Epithelial cell of proximal tubule (primary cell): ENCODE measurements at places on chromosomes 2 and 18.

- DNase-seq = no peak
Measured at GRCh38 chr2:238418196-238418998, 8.3 kb upstream of the ASB1 start.

- no peak for DNase-seq
Measured at GRCh38 chr2:136738044-136738443, 27.3 kb upstream of the THSD7B start.

GRCh38 chr2:172582656-172583055 is 26.8 kb downstream of the PDK1 start:
- DNase-seq = no peak

DNA sequence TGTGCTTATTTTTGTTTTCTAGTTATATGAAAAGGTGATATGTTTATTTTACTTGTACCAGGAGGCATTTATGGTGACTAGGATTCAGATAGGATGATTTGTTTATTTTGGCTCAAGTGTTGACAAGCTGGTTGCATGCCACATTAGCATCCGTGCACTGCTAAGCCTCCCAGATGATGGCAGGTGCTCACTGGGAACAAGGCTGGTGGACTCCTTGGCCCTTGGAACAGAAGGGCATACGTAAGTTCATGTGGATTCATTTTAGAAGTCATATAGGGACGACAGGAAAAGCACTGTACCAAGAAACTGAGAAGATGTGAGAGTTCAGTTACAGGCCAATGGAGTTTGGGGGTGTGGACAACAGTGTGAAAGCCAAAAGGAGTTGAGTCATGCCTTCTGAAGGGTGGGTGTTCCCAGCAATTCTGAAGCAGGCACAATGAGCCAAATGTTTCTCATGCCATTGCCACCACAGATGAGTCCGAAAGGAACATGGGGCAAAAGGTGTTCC is 166.2 kb downstream of the PHLPP1 start:
- peak; percentile 84 for DNase-seq

- no peak for DNase-seq
Measured at GRCh38 chr18:63363951-63364350, 3.1 kb downstream of the KDSR start.

DNA sequence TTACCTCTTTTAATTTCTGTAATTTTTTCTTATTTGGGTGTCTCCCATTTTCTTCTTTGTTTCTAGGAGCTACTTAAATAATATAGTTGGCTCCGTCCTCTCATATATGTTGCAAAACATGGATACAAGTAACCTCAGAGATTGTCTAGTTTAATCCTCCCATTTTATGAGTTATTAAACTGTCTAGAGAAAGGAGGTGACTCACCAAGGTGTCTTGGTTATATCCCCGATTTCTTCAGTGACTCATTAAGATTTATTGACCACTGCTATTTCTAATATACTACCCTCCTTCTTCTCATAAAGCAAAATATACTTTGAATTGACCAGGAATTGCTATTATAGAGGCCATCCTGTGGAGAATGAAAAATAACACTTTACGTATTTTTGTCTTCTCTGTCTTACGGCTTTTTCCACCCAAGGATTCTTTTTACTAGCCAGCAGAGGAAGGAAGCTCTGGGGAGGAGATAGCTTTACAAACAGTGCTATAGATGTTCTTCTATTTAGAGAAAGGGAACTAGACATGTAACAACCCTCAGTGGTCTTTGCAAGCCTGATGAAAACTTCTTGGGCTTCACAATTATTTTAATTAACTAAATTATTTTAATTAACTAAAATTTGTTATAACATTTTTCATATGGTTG is 300.4 kb upstream of the TNP1 start:
- no peak for DNase-seq

GRCh38 chr2:158732573-158733429 is 62.3 kb upstream of the DAPL1 start:
- no peak for DNase-seq

DNA sequence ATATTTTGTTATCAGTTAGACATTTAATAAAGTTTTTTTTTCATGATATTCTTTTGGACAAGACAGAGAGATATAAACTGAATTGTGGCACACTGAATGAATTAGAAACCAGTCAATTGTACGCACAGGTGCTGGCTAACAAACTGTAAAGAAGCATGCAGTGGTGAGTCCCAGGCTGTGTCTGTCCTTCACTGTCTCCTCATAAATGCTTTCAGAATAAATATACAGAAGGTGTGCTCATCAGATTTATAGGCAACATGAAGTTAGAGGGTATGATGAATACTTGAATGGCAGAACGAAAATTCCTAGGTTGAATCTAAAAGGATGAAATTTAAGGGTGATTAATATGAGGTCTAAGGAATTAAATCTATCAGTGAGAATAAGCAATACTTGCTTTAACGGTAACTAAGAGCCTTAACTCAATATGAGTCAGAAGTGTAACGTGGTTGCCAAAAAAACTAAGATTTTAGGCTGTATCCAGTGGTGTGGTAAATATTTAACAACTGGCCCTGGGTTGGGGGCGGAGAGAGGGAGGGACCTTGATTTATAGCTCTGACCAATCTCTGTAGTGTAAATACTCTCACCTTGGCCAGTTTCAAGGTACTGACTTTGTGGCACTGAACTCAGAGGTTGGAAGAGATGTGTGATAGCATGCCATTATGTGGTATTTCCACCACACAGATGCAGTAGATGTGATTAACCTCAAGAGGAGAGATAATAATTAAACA is 41.9 kb upstream of the AAK1 start:
- no peak for DNase-seq

- DNase-seq = no peak
Measured at GRCh38 chr2:109162999-109163398, 34.0 kb downstream of the SH3RF3 start.

DNA sequence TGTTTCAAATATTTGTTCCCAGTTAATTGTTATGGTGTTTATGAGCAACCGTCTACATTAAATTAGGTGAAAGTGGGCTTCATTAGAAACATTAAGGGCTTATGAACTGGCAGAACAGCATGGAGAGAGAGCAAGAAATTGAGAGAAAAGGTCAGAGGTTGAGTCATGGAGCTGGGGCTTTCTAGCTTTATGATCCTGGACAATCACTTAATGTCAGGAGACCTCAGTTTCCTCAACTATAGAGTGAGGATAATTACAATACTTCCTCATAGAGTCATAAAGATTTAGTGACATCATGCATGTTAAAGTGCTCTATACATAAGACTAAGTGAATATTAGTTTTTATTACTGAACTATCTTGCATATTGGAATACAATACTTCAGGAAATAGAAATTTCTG is 83.9 kb downstream of the PLCL1 start:
- DNase-seq = no peak

GRCh38 chr2:185044323-185044874 is 446.1 kb downstream of the ZNF804A start:
- no peak for DNase-seq

DNA sequence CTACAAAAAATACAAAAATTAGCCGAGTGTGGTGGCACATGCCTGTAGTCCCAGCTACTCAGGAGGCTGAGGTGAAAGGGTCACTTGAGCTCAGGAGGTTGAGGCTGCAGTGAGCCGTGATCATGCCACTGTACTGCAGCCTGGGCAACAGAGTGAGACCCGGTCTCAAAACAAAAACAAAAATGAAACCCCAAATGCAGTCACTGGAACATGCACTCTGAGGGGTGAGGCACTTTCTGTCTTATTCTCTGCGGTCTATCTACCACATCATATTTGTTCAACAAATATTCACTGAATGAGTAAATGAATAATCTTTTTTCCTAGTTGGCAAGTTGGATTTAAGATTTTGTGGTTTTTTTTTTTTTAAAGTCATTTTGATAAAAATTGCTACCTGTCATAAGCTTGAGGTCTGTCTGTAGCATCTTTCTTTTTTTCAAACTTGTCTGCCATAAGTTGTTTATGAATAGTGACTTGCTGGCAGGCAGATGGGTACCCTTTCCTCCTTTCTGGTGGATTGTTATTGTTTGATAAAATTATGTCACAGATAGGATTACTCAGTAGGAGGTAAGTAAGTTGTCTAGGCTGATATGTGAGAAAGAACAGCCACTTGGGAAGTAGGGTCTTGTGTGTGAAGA is 11.8 kb downstream of the CHRNA1 start:
- DNase-seq = no peak

- DNase-seq = no peak
Measured at GRCh38 chr2:651951-652373, 25.2 kb downstream of the TMEM18 start.

DNA sequence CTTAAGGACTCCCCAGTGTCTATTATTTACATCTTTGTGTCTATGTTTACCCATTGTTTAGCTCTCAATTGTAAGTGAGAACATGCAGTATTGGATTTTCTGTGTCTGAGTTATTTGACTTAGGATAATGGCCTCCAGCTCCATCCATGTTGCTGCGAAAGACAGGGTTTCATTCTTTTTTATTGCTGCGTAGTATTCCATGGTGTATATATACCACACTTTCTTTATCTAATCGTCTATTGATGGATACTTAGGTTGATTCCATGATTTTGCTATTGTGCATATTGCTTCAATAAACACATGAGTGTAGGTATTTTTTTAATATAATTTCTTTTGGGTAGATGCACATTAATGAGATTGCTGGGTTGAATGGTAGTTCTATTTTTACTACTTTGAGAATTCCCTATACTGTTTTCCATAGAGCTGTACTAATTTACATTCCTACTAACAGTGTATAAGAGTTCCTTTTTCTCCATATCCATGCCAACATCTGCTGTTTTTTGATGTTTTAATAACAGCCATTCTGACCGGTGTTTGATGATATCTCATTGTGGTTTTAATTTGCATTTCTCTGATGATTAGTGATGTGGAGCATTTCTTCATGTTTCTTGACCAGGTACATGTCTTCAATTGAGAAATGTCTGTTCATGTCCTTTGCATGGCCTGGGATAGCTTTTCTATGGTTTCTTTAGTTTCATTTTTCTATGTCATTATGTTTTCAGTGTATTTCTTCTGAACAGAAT is 21.8 kb downstream of the MTCL1 start:
- no peak for DNase-seq

- DNase-seq = no peak
Measured at GRCh38 chr2:164457271-164457670, 164.0 kb downstream of the GRB14 start.

DNA sequence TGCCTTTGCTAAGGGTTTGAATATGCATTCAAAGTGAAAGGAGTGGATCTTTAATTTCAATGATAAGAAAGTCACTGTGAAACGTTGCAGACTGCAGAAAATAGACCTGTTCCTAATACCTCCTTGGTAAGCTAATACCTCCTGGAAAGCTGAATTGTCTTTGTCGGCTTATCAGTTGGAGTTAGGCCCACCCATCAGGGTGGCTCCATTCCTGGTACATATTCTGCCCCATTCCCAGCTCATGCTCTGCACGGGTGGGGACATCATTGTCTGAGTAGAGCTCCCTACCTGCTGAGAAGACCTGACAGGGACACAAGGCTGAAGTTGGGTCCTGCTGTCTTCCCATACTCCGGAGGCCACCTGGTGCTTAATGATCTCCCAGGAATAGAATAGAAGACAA is 203.3 kb downstream of the EN1 start:
- DNase-seq = no peak

- no peak for DNase-seq
Measured at GRCh38 chr2:221741496-221742211, 169.6 kb upstream of the EPHA4 start.

DNA sequence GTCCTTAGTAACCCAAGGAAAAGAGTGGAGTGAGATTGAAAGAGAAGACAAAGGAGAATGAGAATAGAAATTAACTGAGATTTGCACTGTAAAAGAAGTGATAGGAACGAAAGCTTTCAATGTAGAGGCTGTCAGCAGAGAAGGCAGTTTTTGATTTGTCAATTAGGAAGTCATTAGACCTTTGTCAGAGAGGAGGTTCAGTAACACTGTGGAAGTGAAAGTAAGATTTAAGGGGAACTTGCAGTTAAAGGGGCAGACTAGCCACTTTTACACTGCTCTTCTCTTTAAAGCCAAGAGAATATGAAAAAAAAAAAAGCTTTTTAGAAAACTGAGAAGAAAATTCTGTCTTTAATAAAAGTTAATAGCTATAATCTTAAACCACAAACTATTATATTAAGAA is 11.5 kb upstream of the KYNU start:
- DNase-seq = no peak

DNA sequence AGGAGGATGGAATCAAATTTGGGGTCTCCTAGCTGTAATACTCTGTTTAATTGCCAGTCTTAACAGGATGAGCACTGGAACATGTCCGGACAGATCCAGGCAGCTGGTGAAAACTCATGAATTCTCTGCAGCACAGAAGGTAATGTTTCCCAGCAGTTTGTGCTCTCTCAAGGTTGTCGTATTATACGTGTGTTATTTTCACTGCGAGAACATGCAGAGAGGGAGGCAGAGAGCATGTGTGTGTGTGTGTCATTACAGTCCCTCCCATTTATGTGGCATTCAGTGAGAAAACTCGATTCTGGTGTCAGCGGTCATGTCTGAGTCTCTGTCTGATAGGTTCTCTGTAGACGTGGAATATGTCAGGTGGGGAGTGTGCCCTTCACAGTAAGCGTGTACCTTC is 150.2 kb upstream of the POU3F3 start:
- DNase-seq = no peak

GRCh38 chr2:123165616-123166015 is 859.5 kb upstream of the CNTNAP5 start:
- DNase-seq = no peak

DNA sequence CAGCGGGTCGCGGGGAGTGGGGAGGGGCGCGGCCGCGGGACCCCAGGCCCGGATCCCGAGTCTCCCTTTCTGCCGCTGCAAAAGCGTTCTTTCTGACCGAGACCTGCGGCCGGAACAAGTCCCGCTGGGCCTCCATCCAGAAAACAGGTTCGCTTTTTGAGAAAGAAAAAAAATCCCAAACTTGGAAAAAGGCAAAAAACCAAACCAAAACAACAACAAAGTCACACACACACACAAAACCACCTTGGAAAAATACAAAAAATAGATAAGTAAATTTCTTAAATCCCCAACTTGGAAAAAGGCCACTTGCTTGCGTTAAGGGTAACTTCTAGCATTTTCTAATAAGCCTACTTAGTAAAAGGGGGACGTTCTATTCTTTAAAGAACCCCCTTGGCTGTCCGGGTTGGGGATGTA is 250 bp upstream of the CHST10 start:
- DNase-seq = no peak

- DNase-seq = no peak
Measured at GRCh38 chr2:182954789-182955188, 83.5 kb downstream of the NCKAP1 start.

DNA sequence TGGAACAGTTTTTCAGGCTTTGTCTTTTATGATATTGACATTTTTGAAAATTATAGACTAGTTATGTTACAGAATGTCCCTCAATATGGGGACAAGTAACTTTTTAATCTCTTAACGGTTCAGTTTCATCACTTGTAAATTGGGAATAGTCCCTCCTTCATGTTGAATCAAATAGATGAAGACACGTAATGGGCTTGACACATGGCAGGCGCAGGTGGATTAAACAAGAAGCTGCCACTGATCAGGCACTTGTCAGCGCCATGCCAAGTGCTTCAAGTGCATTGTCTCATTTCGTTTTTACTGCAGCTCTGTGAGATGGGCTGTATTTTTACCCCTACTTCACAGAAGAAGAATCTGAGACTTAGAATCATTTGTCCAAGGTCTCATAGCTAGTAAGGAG is 9.5 kb upstream of the SMAD4 start:
- DNase-seq = no peak
